NCI-H2171 treated with DMSO at 0.1 percent for 48 hours (cell line): ENCODE measurements at places on chromosomes 1 and 21.

DNA sequence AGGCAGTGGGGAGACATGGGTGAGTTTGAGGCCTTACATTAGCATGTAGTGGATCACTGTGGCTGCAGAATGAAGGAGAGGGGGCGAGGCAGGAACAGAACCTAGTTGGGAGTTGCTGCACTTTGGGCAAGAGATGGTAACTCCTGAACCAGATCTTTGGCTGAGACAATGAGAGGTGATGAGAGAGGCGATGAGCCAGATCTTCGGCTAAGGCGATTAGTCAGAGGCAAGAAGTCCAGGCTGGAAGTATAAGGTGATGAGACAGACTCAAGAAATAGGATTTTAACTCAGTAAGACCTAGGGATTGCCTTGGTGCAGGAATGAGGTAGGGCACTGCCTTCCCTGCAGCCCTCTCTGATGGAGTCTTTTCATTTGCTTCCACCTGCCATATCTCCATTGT is 9.1 kb upstream of the ARTN start:
- DNase-seq: no peak

DNA sequence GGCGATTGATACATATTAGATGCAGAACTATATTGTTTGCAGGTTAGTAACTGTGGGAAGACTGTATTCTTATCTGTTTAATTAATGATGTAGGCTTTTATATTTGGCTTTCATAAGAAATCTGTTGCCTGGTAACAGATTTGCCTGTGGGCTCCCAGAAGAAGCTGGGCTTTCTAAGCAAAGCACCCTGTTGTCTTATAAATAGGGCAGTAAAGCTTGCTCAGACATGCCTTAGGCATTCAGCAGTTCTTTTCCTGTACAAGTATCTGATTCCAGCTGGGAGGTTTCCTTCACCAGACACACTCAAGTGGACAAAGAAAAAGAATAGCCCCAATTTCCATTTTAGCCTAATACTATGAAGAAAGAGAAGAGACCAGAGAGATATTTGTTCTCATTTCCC is 524.0 kb downstream of the LRRIQ3 start:
- peak; percentile 22 for DNase-seq

GRCh38 chr1:239458144-239458500 is 71.8 kb downstream of the CHRM3 start:
- DNase-seq: no peak

GRCh38 chr1:72601035-72601674 is 318.8 kb upstream of the NEGR1 start:
- no peak for DNase-seq

GRCh38 chr1:234613128-234613875 is 3.3 kb upstream of the IRF2BP2 start:
- peak; percentile 77 for DNase-seq

GRCh38 chr1:56029319-56030003 is 549.9 kb downstream of the PLPP3 start:
- DNase-seq: no peak

GRCh38 chr1:9724706-9725476 is 73.4 kb downstream of the PIK3CD start:
- DNase-seq: peak; percentile 46

- DNase-seq: no peak
Measured at GRCh38 chr1:115056395-115056798, 26.8 kb downstream of the TSHB start.

GRCh38 chr21:32351428-32351827 is 41.4 kb downstream of the URB1 start:
- no peak for DNase-seq

DNA sequence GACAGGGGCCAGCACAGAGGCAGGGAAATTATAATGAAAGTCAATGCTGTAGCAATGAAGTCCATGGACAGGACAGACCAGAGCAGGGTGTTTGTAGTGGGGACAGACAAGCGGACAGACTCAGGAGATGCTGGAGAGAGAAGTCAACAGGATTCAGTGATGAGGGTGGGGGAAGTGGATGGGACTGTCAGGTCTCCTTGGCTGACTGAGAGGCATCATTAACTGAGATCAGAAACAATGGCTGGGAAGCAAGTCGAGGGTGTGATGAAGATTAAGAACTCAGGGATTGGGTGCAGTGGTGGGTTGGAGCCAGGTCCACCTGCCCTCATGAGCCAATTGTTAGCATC is 25.5 kb downstream of the CD58 start:
- DNase-seq: no peak

GRCh38 chr1:202416641-202417040 is 68.1 kb downstream of the PPP1R12B start:
- no peak for DNase-seq

GRCh38 chr1:182699393-182700350 is 15.3 kb upstream of the RGS8 start:
- DNase-seq: peak; percentile 99

- no peak for DNase-seq
Measured at GRCh38 chr1:54604051-54604450, 19.3 kb downstream of the FAM151A start.

DNA sequence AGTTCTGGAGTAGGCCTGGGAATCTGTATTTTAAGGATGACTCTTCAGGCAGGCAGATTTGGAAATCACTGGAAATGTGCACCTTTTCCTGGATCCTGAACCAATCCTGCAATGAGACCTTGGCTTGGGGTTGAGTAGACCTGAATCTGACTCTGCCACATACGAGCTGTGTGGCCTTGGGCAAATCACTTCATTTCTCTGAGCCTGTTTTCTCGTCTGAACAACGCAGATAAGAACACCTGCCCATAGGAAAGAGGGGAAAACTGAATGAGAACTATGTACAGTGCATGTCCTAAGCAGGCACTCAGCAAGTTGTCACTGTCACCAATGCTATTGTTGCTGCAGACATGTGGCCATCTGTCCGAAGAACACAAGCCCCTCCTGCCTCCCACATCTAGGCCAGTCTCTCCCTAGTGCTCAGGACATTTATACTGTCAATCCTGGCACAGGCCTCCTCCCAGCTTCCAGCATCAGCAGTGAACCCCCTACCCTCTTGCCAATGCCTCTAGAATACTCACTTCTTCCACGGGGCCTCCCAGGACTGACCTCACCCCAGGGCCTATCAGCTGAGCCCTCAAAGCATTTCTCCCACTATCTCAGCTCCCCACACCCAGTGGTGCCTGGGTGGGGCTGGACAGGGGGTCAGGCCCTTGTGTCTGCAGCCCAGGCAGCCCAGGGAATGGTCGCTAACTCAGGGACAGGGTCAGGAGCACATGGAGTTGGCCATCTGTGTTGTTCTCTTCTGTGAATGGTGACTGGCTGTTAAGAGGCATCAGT is 88.8 kb upstream of the ZBTB40 start:
- no peak for DNase-seq

DNA sequence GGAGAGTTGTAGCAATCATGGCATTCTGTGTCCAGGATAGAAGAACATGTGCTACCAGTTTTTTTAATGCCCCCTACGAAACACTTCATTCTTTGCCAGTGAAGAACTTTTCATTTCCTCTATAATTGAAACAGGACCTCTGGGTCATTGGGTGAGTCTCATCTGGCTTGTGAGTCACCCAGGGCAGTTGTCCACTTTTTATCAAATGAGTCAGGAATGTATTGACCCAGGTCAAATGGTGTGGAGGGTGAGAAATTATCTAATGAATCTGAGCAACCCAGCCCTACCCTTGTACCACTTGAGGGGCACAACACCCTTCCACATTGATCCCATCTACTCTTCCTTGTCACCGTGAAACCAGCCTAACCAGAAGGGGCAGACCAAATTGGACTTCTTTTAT is 417.3 kb upstream of the PROX1 start:
- DNase-seq: no peak

GRCh38 chr1:164764333-164764732 is 205.3 kb downstream of the PBX1 start:
- no peak for DNase-seq

- no peak for DNase-seq
Measured at GRCh38 chr1:72119491-72119890, 162.8 kb downstream of the NEGR1 start.

GRCh38 chr1:197437601-197438000 is 169.5 kb downstream of the CRB1 start:
- no peak for DNase-seq

- peak; percentile 10 for DNase-seq
Measured at GRCh38 chr1:198529414-198529813, 11.1 kb downstream of the ATP6V1G3 start.

- no peak for DNase-seq
Measured at GRCh38 chr1:223611936-223612335, 53.6 kb downstream of the CAPN8 start.
